Frontal cortex (tissue), 4 donors: ENCODE measurements at places on chromosomes 3 and 15.

- DNase-seq, result no peak
Observed at GRCh38 chr15:51107612-51108011, 12.9 kb upstream of the TNFAIP8L3 start.

GRCh38 chr15:65812916-65813315, 20.8 kb upstream of the DENND4A start:
- no peak for DNase-seq

GRCh38 chr3:42263354-42264346, 2.3 kb downstream of the CCK start:
- DNase-seq, result peak; percentile 24

- no peak for DNase-seq
Observed at GRCh38 chr3:38313263-38313662, 31.2 kb downstream of the SLC22A14 start.

GRCh38 chr15:50848349-50848748, 60.1 kb upstream of the AP4E1 start:
- no peak for DNase-seq

- no peak for DNase-seq
Observed at GRCh38 chr15:68599560-68600071, 20.8 kb downstream of the CORO2B start.

GRCh38 chr3:138200424-138200823, 13.3 kb downstream of the ARMC8 start:
- no peak for DNase-seq

- no peak for DNase-seq
Observed at GRCh38 chr3:11392014-11392859, 120.0 kb downstream of the ATG7 start.

DNA sequence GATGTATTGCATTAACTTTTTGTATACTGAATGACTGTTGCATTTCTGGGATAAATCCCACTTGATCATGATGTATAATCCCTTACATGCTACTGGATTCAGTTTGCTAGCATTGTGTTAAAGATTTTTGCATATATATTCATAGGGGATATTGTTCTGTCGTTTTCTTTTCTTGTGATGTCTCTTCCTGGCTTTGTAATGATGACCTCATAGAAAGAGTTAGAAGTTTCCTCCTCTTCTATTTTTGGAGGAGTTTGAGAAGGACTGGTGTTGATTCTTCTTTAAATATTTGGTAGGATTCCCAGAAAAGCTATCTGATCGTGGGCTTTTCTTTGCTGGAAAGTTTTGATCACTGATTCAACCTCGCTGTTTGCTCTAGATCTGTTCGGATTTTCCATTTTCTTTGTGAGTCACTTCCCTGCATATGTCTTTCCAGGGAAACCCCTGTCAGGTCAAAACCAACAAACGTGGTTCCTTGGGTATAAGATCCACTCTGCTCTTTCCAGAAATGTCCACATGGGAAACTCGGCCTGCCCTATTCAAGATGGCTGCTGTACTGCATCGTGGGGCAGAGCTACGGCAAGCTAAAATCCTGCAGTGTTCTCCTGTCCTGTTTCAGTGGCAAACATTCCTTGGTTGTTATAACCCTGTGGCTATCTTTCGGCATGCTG, 120.4 kb downstream of the GABRG3 start:
- DNase-seq, result no peak

GRCh38 chr3:193559100-193559499, 4.4 kb upstream of the ATP13A4 start:
- no peak for DNase-seq

DNA sequence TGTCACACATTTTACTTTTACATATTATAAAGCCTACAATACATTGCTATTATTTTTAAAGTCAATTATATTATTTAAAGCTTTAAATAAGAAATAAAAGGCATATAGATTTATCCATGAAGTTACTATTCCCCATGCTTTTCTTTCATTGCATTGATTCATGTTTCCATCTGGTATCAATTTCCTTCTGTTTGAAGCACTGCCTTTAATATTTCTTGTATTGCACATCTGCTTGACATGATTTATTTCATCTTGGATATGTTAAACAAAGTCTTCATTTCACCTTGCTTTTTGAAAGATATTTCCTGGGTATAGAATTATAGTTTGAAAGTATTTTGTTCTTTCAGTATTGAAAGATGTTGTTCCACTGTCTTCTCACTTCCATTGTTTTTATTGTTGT, 174.3 kb upstream of the MBNL1 start:
- no peak for DNase-seq

DNA sequence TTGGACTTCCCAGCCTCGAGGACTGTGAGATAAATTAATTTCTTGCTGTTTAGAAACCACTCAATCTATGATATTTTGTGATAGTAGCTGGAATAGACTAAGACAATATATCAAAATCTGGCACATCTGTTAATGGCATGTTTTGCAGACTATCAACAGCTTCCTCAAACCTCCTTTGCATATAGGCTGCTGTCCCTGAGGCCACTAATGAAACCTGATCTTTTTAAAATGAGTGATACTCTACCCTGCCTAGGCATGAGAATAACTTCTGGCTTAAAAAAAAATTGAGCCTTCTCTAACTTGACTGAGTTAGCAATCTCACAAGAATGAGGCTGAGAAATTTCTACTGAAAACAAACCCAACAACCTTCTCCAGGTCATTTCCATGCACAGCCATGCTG, 176.0 kb upstream of the CRBN start:
- no peak for DNase-seq

DNA sequence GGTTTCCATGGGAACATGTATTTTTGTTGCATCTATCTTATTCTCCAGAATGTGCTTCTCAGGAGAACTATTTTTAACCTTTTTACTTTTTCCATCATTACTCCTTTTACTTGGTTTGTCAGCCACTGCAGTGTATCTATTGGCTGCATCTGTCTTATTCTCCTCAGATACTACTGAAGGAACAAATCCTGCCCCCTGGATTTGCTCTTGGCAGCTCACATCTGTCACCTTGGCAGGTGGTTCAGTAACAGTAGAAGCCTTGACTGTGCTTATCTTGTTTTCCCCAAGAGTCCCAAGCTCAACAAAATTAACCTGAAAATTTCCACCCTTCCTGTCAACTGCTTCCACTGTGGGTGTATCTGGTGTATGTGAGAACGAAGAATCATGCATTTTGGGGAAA, 106.0 kb downstream of the MAP4 start:
- DNase-seq, result no peak

GRCh38 chr3:46025139-46025538, 2.1 kb downstream of the XCR1 start:
- DNase-seq, result no peak

DNA sequence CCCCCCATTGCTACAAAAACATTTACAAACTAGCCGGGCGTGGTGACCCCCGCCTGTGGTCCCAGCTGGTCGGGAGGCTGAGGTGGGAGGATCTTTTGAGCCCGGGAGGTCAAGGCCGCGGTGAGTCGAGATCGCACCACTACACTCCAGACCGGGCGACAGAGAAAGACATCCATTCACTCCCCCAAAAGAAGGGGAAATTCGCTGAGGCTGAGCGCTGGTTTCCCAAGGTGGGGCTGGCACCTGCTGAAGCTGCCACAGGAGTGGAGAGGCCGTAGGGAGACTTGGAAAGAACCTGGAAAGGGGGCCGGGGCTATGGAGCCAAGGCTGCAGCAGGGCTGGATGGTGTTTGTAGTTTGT, 732 bp upstream of the CRTC3 start:
- no peak for DNase-seq

- DNase-seq, result no peak
Observed at GRCh38 chr3:33602829-33603228, 115.2 kb downstream of the CLASP2 start.

GRCh38 chr3:79361748-79362378, 405.9 kb downstream of the ROBO1 start:
- no peak for DNase-seq

- DNase-seq, result peak; percentile 7
Observed at GRCh38 chr15:63752075-63752684, 81.6 kb downstream of the HERC1 start.

GRCh38 chr15:64894395-64895056, 17.2 kb upstream of the ANKDD1A start:
- DNase-seq, result no peak

- no peak for DNase-seq
Observed at GRCh38 chr15:63291507-63291906, 14.1 kb downstream of the APH1B start.

- no peak for DNase-seq
Observed at GRCh38 chr15:64396789-64397188, 9.2 kb downstream of the TRIP4 start.

DNA sequence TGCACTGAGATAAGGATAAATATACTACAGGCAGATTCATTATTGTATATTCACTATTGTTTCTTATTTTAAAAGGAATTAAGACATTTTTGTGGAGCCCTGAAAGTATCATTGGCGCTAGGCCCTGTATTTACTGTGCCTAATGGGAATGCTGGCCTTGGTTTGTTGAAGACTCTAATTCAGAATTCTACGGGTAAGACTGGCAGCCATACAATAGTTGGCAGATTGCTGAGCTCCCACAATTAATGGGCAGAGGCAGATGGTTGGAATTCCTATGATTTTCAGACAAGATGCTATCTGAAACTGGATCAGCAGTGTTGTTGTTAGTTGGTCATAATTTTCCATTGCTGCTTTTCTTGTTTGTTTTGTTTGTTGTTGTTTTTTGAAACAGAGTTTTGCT, 14.7 kb downstream of the PGBD4 start:
- no peak for DNase-seq

- no peak for DNase-seq
Observed at GRCh38 chr3:139560411-139560810, 20.9 kb upstream of the RBP1 start.

DNA sequence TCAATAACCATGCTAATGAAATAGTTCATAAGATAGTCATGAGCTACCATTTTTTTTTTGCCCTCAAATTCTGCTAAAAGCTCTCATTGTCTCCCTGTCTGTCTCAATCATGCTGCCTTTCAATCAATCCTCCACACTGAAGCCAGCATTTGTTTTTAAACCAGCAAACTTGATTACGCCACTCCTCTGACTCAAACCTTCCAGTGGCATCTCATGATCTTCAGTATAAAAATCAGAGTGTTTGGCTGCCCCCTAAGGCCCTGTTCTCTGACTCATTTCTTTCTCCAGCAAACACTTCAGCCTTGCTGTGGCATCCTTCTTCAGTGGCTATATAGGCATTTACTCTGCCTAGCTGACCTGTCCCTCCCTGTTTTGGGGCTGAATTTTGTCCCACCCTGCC, 36.0 kb upstream of the EOMES start:
- no peak for DNase-seq

DNA sequence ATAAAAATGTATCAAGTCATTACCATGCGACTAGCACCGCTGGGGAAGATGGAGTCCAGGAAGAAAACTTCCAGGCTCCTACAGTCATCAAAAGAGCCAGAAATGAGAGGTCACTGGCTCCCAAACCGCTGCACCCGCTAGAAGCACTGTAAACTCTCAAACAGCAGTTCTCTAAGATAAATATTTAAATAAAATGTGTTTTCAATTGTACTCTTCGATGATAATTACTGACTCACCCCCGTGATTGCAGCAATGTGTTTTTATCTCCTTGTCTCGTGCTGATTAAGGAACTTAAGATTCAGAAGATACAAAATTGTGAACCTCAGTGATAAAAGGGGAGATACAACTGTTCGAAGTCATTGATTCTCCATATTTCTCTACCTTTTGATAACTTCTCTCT, 45.8 kb upstream of the FOXP1 start:
- no peak for DNase-seq

- DNase-seq, result no peak
Observed at GRCh38 chr3:127151992-127152650, 40.8 kb upstream of the PRR23E start.

DNA sequence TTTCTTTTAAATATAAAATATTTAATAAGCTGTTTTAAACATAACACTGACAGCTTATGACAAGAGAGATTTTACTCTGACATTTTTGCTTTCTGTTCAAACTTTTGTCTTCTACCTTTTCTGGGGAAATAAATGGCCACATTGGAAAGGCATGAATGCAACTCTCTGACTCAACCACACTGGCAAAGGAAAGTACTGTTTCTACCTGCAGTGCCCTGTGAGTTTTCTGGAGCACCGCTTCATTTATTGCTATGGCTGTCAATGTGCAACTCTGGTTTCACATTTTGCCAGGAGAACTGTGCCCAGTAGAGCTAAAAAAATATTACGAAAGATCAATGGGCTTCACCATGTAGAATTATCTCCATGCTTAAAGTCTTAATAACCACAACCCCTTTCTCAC, 15.1 kb downstream of the PDZRN3 start:
- no peak for DNase-seq

- DNase-seq, result no peak
Observed at GRCh38 chr15:80578206-80578595, 116.9 kb upstream of the ABHD17C start.

GRCh38 chr3:95798628-95799027, 1015.8 kb upstream of the EPHA6 start:
- DNase-seq, result no peak

- DNase-seq, result no peak
Observed at GRCh38 chr3:181782306-181782954, 70.7 kb downstream of the SOX2 start.

- DNase-seq, result no peak
Observed at GRCh38 chr3:42300013-42300412, 34.0 kb upstream of the CCK start.

GRCh38 chr15:82045179-82045891, 483 bp downstream of the MEX3B start:
- DNase-seq, result peak; percentile 65

GRCh38 chr3:189966843-189967242, 153.9 kb downstream of the P3H2 start:
- no peak for DNase-seq

DNA sequence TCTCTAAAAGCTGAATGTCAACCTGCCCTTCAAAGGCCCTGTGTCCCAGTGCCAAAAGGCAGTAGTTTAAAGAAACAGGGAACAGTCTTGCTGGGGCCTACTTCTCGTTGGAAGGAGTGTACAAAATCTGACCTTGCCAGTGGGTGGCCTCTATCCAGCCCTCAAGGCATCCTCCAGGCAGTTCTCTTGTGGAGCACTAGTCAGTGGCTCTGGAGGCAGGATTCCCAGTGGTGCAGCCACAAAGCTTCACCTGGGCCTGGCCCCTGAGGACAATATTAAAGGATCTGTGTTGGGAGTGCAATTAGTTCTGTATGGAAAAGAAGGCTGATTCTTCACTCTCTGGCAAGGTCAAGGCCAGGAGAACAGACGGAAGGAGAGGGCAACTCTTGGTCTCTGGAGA, 237.8 kb upstream of the ADAMTS9 start:
- no peak for DNase-seq

DNA sequence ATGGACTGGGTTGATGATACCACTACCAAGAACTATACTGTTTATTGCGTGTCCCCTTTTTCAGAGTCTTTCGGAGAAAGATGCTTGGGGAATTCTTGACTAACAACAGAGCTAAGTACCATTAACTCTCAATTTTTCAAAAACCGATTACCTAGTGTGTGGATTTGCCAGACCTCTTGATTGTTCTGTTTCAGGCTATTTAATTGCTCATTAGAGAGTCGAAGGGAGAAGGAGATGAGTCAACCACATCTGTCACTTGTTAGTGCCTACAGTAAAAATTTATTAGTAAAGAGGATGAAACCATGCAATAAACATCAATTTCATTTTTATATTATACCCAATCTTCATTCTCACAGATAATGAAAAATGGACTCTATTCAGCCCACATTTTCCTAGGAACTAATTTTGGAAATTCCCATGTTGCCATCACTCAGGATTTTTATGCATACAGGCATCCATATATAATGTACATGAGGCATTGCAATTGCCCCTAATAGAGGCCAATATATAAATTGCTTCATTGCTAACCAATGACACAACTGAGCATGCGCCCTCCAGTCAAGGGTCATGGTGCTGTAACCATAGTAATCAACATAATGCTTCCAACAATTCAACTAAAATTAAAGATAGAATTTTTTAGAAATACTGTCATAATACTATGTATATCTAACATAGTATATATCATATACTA, 541.7 kb downstream of the TBL1XR1 start:
- DNase-seq, result no peak

GRCh38 chr3:69764861-69765260, 25.6 kb downstream of the MITF start:
- DNase-seq, result no peak
